ENCODE measurements at places on chromosomes 11 and 22.

GRCh38 chr22:35399114-35399677 lies 744 bp upstream of the MCM5 start:
- DNase-seq: no peak

- no peak for DNase-seq
Measured at GRCh38 chr22:36457688-36458450, 23.6 kb downstream of the TXN2 start.

DNA sequence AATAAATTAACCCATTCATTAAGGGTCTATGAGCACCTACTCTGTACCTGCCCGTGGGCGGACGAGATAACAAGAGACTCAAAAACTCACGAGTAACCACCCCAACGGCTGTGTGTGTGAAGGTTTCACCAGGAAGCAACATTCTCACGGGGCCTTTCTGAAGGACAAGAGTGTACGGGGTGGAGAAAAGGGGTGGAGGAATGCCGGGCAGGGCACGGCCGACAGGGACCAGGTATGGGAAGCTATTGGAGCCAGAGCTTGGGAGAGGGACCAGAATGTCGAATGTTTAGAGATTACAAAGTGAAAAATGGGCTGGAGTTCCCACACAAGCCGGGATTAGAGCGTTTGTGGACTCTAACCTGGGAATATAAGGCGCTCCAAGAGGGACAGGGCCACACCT lies 1.6 kb downstream of the KMT5B start:
- DNase-seq: no peak

DNA sequence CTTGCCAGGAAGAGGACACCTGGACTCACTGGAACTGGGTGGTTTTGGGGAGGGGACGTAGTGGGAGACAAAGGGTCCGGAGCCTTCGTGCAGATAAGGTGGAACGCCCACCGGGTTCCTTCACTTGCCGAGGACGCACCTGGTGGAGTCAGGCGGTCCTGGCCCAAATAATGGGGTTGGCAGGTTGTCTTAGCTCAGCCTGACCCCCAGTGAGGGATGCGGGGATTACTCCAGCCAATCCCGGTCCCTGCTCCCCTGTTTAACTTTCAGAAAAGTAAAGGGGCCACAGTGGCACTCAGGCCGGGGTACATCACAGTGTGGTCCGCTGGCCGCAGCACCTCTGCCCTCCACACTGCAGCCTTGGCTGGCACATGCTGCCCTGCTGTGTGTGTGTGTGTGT lies 18.0 kb downstream of the A4GALT start:
- no peak for DNase-seq

GRCh38 chr11:86519064-86519911 lies 144.6 kb downstream of the CCDC81 start:
- no peak for DNase-seq

DNA sequence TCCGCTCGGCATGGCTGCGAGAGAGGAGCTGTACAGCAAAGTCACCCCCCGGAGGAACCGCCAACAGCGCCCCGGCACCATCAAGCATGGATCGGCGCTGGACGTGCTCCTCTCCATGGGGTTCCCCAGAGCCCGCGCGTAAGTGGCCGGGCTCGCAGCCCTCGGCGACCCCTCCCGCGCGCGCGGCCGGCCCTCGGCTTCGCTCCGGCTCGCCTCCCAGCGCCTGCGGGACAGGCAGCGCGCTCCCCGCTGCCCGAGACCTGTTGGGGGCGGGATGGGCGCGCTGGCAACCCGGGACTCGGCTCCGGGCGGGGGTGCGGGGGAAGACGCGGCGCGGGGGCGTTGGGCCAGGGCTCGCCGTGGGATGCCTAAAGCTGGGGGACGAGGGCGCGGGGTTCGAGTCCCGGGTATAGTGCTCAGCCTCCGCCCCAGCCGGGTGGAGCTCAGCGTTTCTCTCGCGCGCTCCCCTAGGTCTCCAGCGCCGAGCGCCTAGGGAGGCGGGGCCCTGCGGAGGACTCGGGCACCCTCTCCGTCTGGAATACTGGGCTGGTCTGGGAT lies 630 bp downstream of the UBASH3B start:
- DNase-seq: no peak

DNA sequence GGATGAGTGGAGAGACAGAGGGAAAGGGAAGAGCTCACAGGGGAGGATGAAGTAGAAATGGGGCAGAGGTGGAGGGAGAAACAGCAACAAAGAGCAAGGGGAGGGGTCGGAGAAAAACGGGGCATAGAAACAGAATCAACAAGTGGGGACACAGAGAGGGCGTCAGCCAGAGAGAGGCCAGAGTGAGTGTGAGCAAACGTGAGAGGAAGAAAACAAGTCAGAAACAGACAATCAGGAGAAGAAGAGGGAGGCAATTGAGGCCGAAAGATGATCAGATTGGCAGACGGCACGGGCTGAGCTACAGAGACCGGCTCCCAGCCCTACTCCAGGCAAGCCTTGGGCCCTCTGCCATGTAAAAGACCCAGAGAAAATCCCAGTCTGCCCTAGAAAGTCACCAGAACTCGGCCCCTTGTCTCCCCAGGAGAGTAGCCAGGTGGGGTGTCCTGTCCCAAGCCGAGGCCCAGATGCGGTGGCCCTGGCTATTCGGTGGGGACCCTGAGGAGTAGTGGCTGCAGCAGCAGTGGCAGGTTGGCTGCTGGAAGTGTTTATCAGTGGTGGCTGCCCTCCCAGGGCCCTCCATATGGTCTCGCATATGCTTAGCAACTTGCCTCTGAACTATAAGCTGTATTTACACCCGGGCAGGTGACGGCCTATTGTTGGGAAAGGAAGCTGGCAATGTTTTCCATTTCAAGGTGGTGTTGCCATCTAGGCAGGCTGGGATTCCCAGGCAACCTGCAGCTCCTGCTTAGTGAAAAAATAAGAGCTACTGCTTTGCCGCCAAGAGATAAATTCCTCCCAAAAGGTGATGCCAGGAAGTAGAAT lies 14.8 kb upstream of the TSPAN18 start:
- no peak for DNase-seq

GRCh38 chr11:57974132-57974531 lies 49.5 kb upstream of the OR9Q1 start:
- no peak for DNase-seq

GRCh38 chr11:2193099-2193887 lies 21.7 kb upstream of the TH start:
- no peak for DNase-seq

DNA sequence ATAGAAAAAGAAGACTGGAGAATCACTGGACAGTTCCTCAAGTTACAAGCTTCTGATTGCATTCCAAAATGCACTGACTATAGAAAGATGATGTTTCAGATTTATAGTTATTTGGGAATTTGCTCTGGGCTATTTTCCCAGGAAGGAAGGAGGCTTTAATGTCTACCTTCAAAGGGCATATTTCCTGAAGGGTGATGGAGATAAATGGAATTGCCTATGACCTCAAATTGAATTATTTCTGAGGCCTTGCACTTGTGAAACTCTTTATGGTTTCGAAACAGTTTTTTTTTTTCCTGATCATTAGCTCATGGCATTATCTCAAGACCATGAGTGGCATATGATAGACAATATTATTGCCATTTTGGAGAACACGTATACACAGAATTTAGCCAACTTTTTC lies 333.9 kb downstream of the METTL15 start:
- no peak for DNase-seq

DNA sequence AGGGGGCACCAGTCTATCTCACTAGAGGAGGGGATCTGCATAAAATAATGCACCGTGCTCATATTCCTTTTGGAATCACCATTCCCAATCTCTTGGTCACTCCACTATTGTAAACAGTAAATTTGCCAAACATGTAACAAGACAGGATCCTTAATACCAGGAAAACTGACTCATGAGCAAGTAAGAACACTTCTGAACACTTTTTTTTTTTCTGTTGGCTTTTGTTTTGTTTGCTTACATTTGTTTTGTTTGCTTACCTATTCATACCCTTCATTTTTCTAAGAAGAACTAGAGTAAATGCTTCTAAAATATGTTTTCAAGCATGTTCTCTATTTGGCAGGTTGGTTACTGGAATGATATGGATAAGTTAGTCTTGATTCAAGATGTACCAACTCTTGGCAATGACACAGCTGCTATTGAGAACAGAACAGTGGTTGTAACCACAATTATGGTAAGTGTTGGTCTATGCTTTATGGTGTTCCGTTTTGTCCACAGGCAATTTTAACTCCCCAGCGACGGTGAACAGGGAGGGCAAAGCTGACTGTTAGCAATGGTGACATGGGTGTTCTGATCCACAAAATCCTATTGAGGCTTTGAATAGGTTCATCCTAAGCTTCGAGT lies 111.8 kb downstream of the MSANTD4 start:
- no peak for DNase-seq

GRCh38 chr11:66849501-66850234 lies 6.4 kb downstream of the RCE1 start:
- DNase-seq: no peak

- no peak for DNase-seq
Measured at GRCh38 chr11:19869946-19870589, 157.4 kb downstream of the NAV2 start.

- DNase-seq: no peak
Measured at GRCh38 chr11:12163181-12163941, 53.0 kb downstream of the MICAL2 start.

- no peak for DNase-seq
Measured at GRCh38 chr22:48569476-48570233, 1258.0 kb downstream of the BRD1 start.

Measured in kidney epithelial cell (primary cell).